ENCODE measurements at places on chromosomes 12 and 14.

DNA sequence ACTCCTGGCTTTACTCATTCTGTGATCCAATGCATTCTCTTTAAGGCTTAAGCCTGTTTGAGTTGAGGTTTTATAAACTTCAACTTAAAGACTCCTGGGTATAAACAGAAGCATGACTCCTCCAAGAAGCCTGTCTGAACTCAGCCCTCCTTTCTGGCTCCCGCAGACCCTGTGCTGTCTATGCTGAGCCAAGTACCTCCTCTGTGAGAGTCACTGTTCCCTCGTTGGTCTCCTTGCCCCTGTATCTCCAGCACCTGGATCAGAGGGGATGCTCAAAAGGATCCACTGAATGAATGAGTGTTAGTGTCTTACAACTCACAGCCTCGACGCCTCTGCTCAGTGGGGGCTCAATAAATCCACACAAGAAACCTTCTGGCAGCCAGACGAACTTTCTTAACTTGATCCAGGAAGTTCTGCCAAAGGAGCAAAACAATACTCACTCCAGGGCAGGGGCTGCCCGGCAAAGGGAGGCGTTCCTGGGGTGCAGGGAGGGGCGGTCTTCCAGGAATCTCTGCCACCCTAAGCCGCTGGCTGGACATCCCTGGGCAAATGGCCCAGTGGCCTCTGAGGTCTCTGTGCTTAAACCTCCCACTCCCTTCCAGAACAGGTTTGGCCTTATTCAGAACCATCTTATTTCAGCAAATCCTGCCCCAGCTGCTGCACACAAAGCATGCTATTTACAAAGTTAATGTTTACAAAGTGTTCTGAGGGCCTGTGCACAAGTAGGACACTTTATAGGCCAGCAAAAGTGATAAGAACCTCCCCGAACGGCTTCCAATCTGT is 32.9 kb downstream of the MAP1LC3B2 start:
- no peak for DNase-seq

DNA sequence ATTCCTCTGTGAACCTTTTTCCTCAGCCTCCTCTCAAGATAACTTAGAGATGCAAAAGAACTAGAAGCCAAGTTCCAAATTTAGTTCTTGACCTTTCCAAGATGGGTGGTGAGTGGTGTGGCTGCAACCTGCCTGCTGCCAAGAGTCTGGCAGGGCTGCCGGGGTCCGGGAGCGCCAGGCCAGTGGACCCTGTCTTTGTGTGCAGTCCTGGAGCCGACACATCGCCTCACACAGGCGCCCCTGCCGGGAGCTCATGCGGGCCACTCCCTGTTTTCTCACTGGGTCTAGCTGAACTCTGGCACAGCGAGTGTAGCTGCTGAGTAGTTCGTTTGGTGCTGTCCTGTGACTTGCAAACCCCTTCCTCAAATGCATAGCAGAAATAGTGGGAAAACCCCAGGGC is 84.9 kb downstream of the CACNA1C start:
- no peak for DNase-seq

GRCh38 chr14:61468063-61468825 is 146.9 kb downstream of the PRKCH start:
- no peak for DNase-seq

GRCh38 chr14:102913341-102914211 is 8.9 kb upstream of the AMN start:
- no peak for DNase-seq

- DNase-seq: no peak
These were observed 3.1 kb downstream of the ZBTB42 start for GRCh38 chr14:104803912-104804410.

All from stimulated activated CD8-positive, alpha-beta memory T cell treated with anti-CD3 and anti-CD28 coated beads, Interleukin-2, amount 100 ng/mL, for 1 hour (primary cell).